ENCODE measurements at places on chromosomes 12 and 14.

GRCh38 chr14:20614038-20614840 lies 23.1 kb upstream of the RNASE12 start:
- DNase-seq, result peak; percentile 22

DNA sequence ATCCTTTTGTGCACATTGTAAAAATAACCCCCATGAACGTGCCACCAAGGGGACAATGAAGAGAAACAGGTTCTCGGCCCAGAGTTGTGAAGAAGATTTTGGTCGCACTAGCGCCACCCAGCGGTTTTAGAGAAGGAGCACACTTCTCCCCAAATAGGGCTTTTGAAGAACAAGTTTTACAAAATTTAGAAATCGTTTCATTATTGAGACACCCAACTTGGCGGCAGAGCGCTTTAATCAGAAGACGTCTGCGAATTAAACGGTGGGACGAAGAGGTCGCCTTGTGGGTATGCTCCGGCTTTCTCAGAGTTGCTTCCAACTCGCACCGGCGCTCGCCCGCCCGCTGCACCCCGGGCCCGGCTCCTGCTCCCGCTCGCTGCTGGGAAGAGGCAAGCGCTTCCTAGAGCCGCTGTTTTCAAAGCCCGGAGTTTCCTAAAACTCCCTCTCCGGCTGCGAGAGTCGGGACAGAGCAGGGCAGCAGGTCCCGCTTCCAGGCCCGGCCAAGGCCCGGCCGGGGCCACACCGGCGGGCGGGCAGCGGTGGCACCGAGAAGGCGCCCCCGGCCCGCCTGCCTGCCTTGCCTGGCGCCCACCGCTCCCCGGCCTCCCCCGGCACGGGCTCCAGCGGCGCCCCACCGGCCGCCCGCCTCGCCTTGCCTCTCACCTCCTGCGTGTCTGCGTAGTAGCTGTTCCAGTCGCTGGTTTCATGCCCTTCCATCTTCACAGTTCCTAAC lies 645 bp downstream of the FOXA1 start:
- DNase-seq, result no peak

- DNase-seq, result no peak
Measured at GRCh38 chr12:126704609-126705008, 1562.4 kb upstream of the TMEM132C start.

- no peak for DNase-seq
Measured at GRCh38 chr12:106794369-106794768, 19.9 kb downstream of the RIC8B start.

DNA sequence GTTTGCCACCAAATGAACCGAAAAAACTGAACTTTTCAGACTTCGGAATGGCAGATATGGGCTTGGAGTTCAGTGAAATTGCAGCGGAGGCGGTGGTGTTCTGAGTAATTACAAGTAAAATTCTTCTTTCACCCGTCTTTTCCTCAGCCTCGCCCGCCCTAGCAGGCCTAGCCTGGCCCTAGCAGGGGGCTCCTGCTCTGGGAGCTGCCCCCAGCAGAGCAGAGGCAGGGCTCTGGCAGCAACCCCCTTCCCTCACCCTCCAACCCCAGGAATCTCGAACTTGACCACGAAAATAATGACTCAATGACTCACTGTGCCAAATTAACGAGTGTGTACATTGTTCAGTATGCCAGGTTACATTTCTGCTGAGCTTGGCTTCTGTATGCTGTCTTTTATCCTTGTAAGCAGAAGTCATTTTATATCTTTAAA lies 1.1 kb downstream of the PAPLN start:
- no peak for DNase-seq

DNA sequence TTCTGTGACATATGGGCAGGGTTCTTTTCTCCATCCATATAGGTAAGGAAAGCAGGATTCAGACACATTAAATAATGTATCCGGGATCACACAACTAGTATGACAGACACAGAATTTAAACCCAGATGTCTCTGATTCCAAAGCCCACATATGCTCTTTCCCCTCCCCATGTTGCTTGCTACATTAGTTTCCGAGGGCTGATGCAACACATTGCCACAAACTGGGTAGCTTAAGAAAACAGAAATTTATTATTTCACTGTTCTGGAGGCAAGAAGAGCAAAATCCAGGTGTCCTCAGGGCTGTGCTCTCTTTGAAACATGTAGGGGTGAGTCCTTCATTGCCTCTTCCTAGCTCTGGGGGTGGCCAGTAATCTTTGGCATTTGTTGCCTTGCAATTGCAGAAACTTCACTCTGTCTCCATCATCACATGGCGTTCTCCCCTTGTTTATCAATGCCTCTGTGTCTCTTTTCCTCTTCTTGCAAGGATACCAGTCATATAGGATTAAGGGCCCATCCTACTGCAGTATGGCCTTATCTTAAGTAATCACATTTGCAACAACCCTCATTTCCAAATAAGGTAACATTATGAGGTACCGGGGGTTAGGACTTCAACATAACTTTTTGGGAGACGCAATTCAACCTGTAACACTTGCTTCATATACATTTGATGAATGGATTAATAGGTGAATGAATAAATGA lies 83.0 kb upstream of the CCND2 start:
- no peak for DNase-seq

DNA sequence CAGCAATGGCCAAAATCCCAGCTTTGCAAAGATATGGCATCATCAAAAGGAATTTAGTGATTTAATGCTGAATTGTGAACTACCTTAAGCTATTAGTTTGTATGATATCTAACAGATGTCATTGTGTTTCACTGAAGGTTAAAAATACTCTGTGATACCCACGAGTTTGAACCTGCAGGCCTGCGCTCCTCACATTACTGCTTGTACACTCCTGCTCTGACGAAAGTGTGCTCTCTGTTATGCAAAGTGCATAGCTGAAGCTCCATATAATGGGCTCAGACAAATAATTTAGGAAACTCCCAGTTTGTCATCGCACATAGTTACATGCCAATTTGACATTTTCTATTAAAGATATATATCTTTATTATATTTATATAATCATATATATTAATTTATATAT lies 52.2 kb downstream of the SPPL3 start:
- DNase-seq, result no peak

GRCh38 chr12:23949348-23950209 lies at the start of gene SOX5:
Gene SOX5 (minus strand): TSS chr12:23949670. CDS start chr12:23949601, 69 bp downstream.
- DNase-seq, result no peak

GRCh38 chr14:34000396-34000795 lies 49.5 kb upstream of the EGLN3 start:
- no peak for DNase-seq

DNA sequence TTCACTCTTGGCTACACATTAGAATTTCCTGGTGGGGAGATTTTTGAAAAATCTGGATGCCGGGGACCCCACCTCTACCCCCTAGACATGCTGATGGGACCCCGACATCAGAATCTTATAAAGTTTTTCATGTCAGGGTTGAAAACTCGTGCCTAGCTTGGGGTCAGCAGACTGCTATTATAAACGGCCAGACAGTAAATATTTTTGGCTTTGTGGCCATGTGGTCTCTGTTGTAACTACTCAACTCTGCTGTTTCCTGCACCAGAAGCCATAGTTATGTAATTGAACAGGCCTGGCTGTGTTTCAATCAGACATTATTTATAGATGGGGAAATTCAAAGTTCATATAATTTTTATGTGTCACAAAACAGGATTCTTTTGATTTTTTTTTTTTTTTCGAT lies 41.6 kb downstream of the ACACB start:
- no peak for DNase-seq

GRCh38 chr12:95336387-95337067 lies 118.9 kb downstream of the VEZT start:
- no peak for DNase-seq

DNA sequence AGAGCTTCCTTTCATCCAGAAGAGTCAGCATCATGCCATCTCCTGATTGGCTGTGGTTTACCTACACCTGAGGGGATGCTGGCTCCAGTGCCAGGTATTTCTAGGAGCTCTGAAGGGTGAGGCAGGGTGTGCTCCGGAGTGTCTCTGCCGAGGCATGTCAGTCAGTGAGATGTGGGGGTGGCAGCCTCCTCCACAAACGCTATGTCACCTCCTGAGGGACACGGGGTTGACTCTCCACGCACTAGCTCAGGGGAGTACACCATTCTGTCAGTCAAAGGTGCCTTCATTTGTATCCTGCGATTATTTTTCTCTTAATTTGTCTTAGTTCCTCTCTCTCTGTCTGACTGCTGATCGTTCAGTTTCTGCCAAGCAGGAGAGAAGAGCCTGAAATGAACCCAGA lies 604.5 kb downstream of the VRK1 start:
- no peak for DNase-seq

DNA sequence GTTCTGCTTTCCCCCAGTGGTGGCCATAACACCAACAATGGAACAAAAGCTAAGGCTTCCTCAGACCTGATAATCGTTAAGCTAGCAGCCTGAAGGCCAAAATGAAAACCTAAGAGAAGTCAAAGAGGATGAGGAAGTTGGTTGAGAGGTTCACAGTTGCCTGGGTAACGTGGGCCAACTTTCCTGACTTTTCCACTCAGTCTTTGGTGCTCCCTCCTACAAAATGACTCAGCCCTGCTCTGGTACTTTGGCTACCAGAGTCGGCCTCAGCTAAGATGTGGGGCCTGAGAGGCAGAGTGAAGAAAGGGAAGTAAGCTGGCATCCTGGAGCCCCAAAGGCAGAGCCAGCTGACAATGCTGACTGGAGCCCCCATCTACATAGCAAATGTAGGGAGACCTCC lies 14.9 kb upstream of the FKBP11 start:
- DNase-seq, result no peak

DNA sequence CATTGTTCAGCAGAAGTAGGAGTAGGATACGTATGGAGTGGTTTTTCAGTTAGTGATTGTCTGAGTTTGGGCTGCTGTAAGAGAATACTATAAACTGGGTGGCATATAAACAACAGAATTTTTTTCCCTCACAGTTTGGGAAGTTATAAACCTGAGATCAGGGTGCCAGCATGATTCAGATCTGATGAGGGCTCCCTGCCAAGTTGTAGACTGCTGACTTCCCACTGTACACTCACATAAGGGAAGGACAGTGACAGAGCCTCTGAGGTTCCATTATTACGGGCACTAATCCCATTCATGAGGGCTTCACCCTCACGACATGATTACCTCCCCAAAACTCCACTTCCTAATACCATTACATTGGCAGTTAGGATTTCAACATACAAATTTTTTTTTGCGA lies 50.7 kb downstream of the ACSM4 start:
- DNase-seq, result no peak

GRCh38 chr14:80549141-80549540 lies 337.8 kb upstream of the DIO2 start:
- no peak for DNase-seq

GRCh38 chr14:24123424-24124417 lies 6.7 kb upstream of the FITM1 start:
- no peak for DNase-seq

GRCh38 chr12:80632835-80633234 lies 74.6 kb upstream of the MYF6 start:
- no peak for DNase-seq

DNA sequence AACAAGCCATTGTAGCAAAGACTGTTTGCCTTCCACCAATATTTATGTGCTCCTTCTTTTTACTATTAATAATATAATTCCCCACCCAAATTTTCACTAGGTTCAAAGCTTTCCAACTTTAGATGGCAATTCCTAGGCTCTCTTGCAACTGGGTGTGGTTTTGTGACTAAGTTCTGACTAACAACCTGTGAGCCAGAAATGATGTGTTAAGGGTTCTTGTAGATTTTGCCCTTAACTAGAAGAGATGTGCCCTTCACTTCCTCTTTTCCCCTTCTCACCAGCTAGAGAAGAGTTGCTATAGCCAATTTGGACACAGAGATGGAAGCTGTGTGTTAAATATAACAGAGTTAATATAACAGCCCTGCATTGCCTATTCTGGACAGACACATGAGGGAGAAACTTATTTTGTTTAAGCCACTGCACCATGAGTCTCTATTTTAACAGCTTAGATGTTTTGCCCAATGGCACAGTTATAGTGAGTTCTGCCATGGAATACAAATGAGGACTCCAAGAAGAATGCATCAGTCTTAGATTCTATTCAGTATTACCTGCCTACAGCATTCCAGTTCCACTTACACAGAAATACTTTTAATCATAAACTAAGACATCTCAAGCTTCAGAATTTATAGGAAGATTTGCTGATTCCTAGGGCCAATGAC lies 216.2 kb downstream of the DUSP6 start:
- no peak for DNase-seq

- DNase-seq, result no peak
Measured at GRCh38 chr12:31234053-31234840, 91.7 kb downstream of the SINHCAF start.

DNA sequence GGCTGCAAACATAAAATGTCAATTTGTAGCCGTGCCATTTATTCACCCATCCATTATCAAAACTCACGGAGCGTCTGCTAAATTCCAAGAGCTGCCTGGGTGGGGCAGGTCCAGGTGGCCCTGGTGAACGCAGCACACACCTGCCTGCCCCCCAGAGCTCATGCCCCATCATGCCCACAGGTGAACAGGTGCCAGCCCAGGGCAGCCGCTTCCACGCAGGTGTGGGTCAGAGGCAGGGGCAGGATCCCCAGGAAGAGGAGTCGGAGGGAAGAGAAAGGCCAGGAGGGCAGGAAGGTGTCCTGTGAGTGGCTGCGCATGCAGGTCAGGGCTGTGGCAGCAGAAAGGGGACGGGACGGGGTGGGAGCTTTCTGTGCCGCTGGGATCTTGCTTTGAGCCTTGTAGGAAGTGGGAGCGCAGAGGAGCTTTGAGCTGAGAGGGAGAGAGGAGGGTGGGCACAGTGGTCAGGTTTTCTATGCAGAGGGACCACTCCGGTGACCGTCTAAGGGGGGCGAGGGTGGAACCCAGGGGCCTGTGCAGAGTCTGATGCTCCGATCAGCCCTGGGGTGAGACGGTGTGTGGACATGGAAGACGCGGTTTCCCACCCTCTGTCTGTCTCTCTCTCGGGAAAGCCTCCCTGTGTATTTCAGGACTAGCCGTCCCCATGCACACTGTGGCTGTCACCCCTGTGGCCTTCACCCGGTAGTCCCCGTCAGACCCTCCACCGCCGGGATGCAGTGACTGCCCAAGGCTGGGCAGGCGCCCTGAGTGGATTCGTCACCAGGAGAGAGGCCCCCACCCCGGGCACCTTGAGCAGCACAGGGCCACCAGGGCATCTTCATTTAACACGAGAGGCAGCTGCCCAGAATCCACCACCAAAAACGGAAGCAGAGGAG lies 26.7 kb downstream of the GALNT9 start:
- DNase-seq, result no peak

DNA sequence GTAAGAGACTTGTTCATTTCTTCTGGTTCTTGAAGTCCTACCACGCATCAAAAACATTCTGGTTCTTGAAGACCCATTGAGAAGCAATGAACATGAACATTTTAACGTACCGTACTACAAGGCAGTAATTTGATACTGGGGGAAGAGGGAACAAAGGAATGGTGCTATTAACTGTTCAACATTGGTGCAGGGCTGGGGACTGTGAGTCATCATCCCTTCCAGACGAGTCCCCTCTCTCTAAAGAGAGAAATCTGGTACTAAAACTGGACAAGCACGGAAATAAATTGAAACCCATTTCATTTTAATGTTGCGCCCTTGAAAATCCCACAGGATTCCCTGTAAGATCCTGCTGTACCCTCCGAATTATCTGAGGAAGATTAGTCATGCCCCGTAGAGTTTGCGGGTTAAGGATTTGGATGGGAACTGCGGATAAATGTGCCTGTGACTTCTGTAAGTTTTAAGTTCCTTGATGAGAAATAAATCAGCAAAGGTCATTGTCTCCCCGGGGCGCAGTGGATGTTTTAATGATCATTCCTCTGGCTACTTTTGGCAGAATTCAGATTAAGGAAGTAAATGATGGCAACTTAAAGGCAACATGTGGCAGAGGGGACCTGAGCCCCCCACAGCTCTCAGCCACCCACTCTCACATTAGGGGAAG lies 78.6 kb downstream of the KCNK13 start:
- no peak for DNase-seq
